ENCODE measurements at places on chromosomes 6 and 20. TPM values are rescaled to one million over a fixed set of nuclear protein-coding genes. Genes with fewer than 3 reads are reported as not detected.

DNA sequence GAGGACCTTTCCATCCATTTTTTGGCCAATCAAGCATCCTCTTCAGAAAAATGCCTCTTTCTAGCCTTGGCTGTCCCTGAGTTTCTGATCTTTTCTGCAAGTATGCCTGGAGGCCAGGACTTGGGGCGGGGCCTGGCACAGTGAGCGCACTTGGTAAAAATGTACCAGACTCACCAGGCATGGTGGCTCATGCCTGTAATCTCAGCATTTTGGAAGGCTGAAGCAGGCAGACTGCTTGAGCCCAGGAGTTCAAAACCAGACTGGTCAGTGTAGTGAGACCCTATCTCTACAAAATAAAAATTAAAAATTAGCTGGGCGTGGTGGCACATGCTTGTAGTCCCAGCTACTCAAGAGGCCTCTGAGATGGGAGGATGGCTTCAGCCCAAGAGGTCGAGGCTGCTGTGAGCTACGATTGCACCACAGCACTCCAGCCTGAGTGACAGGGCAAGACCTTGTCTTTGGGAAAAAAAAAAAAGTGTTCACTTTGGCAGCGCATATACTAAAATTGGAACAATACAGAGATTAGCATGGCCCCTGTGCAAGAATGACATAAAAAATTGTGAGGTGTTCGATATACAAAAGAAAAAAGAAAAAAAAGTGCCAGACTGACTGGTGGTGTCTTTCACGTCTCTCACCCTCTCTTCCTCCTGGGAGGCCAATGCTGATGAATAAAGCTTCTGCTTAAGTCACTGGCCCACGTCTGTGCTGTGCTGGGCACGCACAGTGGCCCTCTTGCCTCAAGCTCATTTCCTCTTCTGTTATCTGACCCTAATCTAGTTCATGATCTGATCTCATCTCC is 18.1 kb upstream of the SLC9A8 start:
- H3K27ac ChIP-seq = no peak overlapping the region
- no peak overlapping the region for H3K4me3 ChIP-seq
- H3K27me3 ChIP-seq = no peaks in the 10 kb centered on the region

- H3K4me1 ChIP-seq = peaks cover 3% of the 10 kb centered on the region
- H3K36me3 ChIP-seq = peaks cover 3% of the 10 kb centered on the region
- DNase-seq = no peak
- no peak overlapping the region for H3K27ac ChIP-seq
- no peak overlapping the region for H3K4me3 ChIP-seq
- no peaks in the 10 kb centered on the region for H3K27me3 ChIP-seq
Observed at GRCh38 chr20:4904127-4904860, 97.0 kb downstream of the SLC23A2 start.

GRCh38 chr20:31643522-31643921 is 5.8 kb downstream of the COX4I2 start:
- H3K4me1 ChIP-seq = peaks cover 41% of the 10 kb centered on the region
- no peaks in the 10 kb centered on the region for H3K36me3 ChIP-seq
- no peak for DNase-seq
- no peak overlapping the region for H3K27ac ChIP-seq

DNA sequence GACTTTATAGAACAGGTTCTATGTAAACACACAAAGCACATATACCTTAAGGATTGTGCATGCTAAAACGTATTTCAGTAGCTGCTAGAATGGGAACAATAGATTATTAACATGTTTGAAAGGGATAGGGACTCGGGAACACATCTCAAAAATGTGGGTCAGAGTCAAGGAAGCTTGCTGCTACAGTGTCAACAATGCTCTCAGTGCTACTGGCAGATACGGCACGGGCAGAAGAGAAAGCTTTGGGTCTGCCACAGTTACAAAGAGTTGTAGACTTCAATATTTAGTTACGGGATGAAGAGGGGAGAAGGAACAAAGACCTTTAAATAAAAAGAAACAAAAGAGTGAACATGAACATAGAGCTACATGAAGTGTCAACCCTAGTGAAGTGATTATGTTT is 170.5 kb downstream of the BACH2 start:
- H3K36me3 ChIP-seq = no peaks in the 10 kb centered on the region
- no peak for DNase-seq
- no peaks in the 10 kb centered on the region for H3K4me1 ChIP-seq
- no peaks in the 10 kb centered on the region for H3K27me3 ChIP-seq
- no peak overlapping the region for H3K27ac ChIP-seq

- H3K27me3 ChIP-seq = no peaks in the 10 kb centered on the region
- DNase-seq = no peak
- no peak overlapping the region for H3K27ac ChIP-seq
- no peaks in the 10 kb centered on the region for H3K36me3 ChIP-seq
Observed at GRCh38 chr6:64012351-64013001, 376.9 kb downstream of the PHF3 start.

DNA sequence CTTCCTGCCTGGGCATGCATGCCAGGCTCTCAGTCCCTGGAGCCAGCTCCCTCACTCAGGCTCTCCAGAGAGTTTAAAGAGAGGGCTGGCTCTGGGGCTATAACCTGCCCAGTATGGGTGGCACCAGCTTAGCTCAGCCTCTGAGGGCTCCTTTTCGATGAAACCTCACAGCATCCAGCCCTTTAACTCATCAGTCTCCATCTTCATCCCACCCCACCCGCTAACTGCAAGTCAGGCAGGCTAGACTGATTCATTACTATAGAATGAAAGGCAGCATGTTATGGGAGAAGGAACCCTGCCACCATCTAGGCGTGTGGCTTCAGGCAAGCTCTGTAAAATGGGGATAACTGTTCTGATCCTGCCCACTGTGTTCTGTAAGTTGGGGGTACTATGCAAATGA is 53.5 kb downstream of the RAB44 start:
- no peaks in the 10 kb centered on the region for H3K27me3 ChIP-seq
- no peak overlapping the region for H3K4me3 ChIP-seq
- H3K4me1 ChIP-seq = peaks cover 5% of the 10 kb centered on the region
- H3K36me3 ChIP-seq = no peaks in the 10 kb centered on the region

DNA sequence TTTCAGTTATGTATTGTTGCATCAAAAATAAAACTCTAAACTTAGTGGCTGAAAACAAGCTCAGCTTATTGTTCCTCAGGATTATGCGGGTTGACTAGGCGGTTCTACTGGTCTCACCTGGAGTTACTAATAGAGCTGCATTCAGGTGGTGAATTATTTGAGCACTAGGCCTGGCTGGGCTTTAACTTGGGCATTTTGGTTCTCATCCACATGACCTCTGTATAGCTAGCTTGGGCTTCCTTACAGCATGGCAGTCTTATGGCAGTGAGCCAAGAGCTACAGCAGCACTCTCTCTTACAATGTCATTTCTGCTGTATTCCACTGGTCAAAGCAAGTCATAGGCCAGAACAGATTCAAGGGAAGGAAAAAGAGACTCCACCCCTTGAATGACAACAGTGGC is 1.6 kb downstream of the PGBD1 start:
- H3K4me1 ChIP-seq = no peaks in the 10 kb centered on the region
- H3K4me3 ChIP-seq = no peak overlapping the region
- H3K27me3 ChIP-seq = no peaks in the 10 kb centered on the region
- no peak overlapping the region for H3K27ac ChIP-seq

DNA sequence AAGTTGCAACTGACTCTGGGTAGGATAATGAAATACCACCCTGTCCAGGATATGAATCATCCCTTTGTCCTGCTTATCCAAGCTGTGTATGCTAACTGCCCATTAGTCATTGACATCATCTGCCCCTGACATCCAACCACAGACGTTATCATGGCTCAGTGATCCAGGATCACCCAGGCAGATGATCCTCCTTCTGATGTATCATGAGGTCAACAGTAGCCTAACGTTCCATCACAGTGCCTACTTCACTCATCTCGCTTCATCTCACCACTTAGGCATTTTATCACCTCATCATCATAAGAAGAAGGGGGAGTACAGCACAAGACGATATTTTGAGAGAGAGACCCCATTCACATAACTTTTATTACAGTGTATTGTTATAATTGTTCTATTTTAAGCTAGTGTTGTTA is 13.4 kb upstream of the BTN3A2 start:
- peaks cover 22% of the 10 kb centered on the region for H3K4me1 ChIP-seq
- no peaks in the 10 kb centered on the region for H3K36me3 ChIP-seq
- DNase-seq = peak; percentile 76
- H3K27me3 ChIP-seq = no peaks in the 10 kb centered on the region
- no peak overlapping the region for H3K27ac ChIP-seq

GRCh38 chr6:156901309-156902019 is 124.3 kb downstream of the ARID1B start:
- H3K4me1 ChIP-seq = no peaks in the 10 kb centered on the region
- no peak for DNase-seq
- no peaks in the 10 kb centered on the region for H3K36me3 ChIP-seq
- H3K27me3 ChIP-seq = no peaks in the 10 kb centered on the region

GRCh38 chr6:132161283-132161682 is 210.1 kb upstream of the CCN2 start:
- no peak overlapping the region for H3K4me3 ChIP-seq
- H3K4me1 ChIP-seq = no peaks in the 10 kb centered on the region
- DNase-seq = peak; percentile 16
- H3K27ac ChIP-seq = no peak overlapping the region
- H3K36me3 ChIP-seq = no peaks in the 10 kb centered on the region
- H3K27me3 ChIP-seq = no peaks in the 10 kb centered on the region

DNA sequence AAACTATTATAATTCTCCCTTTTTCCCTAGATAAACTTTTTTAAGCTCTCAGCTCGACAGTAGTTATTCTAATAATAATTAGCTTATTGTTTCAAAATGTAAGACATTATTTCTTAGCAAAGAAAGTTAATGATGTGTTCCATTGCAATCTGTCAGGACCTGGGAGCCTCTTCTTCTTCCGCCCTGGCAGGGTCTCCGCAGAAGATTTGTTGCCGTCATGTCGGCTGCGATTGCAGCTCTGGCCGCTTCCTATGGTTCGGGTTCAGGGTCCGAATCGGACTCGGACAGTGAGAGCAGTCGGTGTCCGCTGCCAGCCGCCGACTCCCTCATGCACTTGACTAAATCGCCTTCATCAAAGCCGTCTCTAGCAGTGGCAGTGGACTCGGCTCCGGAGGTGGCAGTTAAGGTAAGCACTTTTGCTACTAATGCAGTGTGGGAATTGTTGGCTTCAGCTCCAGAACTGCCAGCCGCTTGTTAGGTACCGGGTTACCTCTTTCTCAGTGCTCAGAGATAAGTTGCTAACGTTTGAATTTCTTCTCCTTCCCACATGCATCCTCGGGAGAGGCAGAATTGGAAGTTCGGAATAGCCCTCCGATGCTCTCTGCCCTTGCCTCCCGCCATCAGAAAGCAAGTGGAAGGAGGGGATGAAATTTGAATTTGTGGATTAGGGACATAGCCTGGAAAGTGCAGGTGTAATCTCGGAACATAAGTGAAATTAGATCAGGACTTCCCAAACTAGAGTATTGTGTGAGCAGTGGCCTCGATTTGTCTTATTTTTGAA is at the start of gene CDC40:
TSS of gene CDC40 (plus strand) at position 200 of the 781 bp plus-strand sequence. CDS start at position 218, 18 bp downstream.
- no peak for DNase-seq
- peak within 1 kb of the TSS; percentile 68 for H3K27ac ChIP-seq
- H3K4me1 ChIP-seq = peaks cover 17% of the 10 kb centered on the region
- no peaks in the 10 kb centered on the region for H3K36me3 ChIP-seq
- H3K4me3 ChIP-seq = peak within 1 kb of the TSS; percentile 82
- no peaks in the 10 kb centered on the region for H3K27me3 ChIP-seq

GRCh38 chr20:25867776-25868649 is 171.4 kb upstream of the ZNF337 start:
- no peaks in the 10 kb centered on the region for H3K27me3 ChIP-seq
- DNase-seq = no peak
- no peak overlapping the region for H3K4me3 ChIP-seq
- no peak overlapping the region for H3K27ac ChIP-seq
- no peaks in the 10 kb centered on the region for H3K36me3 ChIP-seq
- no peaks in the 10 kb centered on the region for H3K4me1 ChIP-seq

The NT5DC1 gene
- 63.7 TPM for total RNA-seq
